Activated effector memory CD4-positive, alpha-beta T cell treated with Interleukin-2 at 50 U/mL for 16 hours (primary cell): ENCODE measurements at places on chromosomes 3 and 15.

DNA sequence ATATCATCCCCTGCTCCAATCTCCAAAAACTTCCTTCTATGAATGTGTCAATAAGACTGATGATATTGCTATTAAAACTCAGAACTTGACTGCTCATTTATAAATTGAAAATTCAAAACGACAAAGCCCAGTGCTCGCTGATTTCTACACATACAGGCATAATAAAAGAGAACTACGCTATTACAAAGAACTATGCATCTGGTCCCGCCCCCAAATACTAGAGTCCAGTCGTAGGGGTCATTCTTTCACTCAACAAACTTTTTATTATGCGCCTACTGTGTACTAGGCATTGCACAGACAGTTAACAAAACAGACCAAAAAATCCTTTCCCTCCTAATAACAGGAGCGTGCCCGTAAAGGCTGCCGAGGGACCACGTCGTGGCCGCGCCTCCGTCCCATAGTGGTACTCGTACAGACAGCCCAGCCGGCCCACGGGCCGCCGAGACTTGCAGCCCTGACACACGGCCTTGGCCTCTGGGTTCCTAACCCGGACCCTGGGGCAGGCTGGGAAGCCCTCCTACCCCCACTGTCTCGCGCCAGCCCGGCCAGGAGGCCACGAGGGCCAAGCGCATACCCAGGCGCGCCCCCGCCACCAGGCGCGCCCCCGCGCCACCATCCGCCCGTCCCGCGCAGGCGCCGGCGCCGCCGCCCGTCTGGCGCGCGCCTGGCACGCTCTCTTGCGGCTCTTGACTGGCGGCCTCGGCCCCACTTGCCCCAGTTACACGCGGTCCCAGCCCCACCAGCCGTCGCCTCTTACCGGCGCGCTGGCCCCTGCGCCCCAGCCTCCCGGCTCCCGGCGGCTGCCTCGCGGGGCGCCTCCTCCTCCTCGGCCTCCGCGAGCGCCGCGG, 757 bp downstream of the AVEN start:
- DNase-seq, result peak; percentile 71

DNA sequence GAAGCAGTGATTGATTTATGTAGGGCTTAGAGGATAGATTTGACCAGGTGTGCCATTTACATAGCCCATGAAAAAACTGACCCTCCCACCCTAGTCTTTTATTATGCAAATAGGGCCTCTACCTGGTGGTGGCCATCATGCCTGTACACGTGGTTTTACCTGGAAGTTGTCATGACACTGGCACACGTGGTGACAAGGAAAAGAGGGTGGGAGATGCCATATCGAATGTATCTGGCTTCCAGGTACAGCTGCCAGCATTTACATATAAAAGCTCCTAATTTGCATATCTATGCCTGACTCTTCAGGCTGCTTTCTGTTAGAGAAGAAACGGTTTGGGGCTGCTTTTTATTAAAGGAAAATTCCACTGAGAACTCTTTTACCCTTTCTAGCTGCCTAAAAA, 35.0 kb upstream of the DNAJC13 start:
- no peak for DNase-seq

GRCh38 chr3:194933465-194933864, 247.8 kb downstream of the FAM43A start:
- no peak for DNase-seq

- no peak for DNase-seq
Observed at GRCh38 chr15:46278486-46279090, 643.8 kb downstream of the SQOR start.

- DNase-seq, result no peak
Observed at GRCh38 chr15:29623116-29623639, 199.1 kb downstream of the TJP1 start.

GRCh38 chr15:75452865-75453702, 1.6 kb upstream of the SIN3A start:
- DNase-seq, result peak; percentile 13

DNA sequence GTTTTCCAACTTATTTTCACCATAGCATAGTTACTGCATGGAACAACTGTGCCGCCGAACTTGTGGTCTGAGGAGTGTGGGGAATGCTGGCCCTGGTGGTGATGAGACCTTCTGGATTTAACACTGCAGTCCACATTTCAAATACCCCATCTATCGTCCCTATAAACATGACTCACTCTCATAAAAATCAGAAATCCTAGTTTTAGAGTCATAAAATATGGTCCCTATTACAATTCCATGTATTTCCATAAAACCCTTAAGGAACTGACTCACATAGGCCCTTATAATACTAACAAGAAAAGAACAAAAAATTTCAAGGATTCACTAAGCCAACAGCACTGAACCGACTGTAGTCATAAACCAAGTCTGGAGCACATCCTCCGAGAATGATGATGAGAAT, 147.2 kb downstream of the FOXP1 start:
- DNase-seq, result no peak

DNA sequence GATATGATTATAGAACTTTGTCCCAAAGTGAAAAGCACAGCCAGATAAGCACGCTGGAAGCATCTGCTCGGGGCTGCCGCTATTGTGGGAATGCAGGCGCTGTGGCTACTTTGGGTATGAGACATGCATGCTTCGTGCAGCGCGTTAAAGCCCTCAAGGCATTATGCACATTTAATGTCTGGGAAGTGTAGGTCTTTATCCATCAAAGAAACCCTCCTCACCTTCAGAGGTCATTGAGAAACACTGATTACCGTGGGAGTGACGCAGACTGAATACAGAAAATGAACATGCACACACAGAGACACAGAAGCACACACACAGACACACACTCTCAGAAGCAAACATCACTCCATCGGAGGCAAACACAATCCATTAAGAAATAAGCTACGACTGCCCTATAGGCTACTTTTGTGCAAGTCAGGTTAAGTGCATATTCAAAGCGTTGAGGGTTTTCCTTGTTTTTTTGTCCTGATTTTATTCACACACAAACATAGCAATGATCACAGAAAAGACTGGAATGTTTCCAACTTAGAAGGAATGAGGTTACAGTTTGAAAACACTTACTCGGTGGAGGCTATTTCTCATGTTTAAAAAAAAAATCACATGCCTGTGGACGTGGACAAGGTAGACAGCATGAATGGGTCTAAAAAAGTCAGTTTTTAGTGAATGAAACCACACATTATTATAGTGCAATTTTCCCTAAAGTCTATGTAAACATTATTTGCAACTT, 68.5 kb downstream of the PLCH1 start:
- DNase-seq, result no peak

- peak; percentile 40 for DNase-seq
Observed at GRCh38 chr3:39189959-39190269, 2.5 kb downstream of the XIRP1 start.

GRCh38 chr3:149593418-149594160, 64.2 kb downstream of the WWTR1 start:
- DNase-seq, result no peak

- DNase-seq, result no peak
Observed at GRCh38 chr3:56157693-56158362, 310.4 kb downstream of the ERC2 start.

- DNase-seq, result no peak
Observed at GRCh38 chr15:68537097-68537496, 41.7 kb upstream of the CORO2B start.

DNA sequence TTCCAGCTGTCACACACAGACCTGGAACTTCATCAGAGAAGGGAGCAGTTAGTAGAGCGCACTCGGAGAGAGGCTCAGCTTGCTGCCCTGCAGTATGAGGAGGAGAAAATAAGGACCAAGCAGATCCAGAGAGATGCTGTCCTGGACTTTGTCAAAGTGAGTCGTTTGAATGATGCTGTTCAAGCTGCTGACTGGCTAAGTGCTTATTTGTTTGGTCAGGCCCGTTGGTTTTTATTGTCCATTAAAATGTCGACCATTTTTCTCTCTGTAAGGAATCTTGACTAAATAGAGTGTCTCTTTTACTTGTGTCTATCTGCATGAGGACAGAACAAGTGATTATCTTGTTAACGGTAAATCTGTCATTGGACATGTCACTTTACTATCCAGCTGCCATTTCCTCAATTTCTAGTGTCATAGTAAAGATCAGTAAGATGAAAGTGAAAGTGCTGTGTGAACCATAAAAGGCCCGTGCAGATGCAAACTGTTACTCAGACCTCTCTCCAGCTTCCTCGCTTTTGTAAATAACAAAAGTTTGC, 56.9 kb downstream of the LRCH3 start:
- DNase-seq, result no peak

DNA sequence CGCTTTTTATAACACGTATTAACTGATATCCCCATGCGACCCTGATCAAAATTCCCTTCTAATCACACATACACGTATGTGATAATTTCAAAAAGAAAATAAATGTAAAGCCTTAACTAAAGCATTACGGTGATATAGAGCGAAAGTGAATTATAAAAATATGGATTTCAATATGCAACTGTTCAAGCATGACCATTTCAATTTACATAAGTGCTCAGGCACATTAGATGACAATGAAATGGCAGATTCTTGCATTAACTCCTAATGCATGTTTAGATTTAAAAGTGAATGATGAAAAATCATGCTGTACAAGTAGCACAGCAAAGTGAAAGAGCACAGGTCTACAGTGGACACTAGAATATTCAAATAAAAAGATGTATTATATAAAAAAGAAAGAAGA, 140.1 kb downstream of the MYLK start:
- no peak for DNase-seq

- DNase-seq, result no peak
Observed at GRCh38 chr15:66184936-66185790, 68.4 kb downstream of the MEGF11 start.

- DNase-seq, result no peak
Observed at GRCh38 chr3:8632402-8633237, 12.0 kb downstream of the SSUH2 start.

- DNase-seq, result no peak
Observed at GRCh38 chr3:22960105-22960984, 242.8 kb upstream of the UBE2E2 start.

GRCh38 chr3:147393261-147393942, 12.9 kb downstream of the ZIC4 start:
- DNase-seq, result no peak

- DNase-seq, result no peak
Observed at GRCh38 chr3:171525437-171525836, 65.2 kb upstream of the TNIK start.

- DNase-seq, result no peak
Observed at GRCh38 chr3:188468196-188468595, 314.2 kb downstream of the LPP start.

GRCh38 chr15:50552238-50552637, 5.8 kb upstream of the USP50 start:
- no peak for DNase-seq
